ENCODE measurements at places on chromosomes 7 and 10.
A peak's percentile ranks its signal among the peaks of the same experiment; 100 is the strongest.

DNA sequence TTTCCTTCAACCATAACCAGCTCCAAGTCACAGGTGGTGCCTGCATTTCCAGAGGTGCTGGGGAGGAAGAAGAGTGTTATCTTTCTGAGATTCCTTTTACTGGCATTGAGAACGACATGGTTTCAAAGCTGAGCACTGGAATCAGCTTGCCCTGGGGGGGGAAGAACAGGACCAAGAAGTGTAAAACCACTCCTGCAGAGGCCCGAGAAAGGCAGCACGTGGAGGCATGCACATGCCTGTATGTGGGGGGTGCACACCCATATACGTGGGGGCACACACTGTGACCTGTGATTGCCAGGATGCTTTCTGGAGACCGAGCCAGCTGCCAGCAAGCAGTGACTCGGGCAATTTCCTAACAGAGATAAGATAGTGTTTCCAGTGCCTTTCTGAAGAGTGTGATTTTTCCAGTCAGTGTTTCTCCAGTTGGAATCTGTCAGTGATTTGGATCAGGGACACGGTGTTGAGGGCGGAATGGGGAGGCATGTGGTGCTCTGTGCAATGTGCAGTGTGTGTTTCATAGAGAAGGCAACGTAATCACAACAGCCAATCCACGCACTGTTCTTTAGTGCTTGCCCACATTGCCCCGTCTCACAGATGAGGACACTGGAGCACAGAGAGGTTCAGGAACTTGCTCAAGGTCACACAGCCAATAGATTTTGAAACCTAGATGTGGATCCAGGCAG is 4.2 kb downstream of the LRRC27 start:
- DNase-seq, result no peak

- DNase-seq, result no peak
These were observed 308.4 kb downstream of the RPS24 start for GRCh38 chr10:78341953-78342614.

- peak; percentile 41 for DNase-seq
These were observed 152.7 kb downstream of the ANK3 start for GRCh38 chr10:60236869-60237524.

DNA sequence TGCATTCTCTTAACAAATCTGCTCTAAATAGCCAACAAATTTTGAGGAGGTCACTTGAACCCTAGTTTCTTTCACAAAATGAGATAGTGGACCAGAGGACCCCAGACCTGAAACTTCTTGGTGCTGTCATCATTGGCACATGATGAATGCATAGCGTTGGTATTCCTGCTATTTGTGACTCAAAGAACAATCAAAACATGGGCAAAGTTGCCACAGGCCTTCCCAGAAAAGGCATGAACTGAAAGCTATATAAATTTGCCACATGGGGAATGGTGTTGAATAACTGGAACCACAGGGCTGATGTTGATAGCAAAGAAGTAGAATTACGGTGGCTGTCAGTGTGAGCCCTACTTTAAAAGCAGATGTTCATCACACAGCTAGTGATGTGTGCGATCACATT is 219.9 kb upstream of the KMT2E start:
- DNase-seq, result no peak

DNA sequence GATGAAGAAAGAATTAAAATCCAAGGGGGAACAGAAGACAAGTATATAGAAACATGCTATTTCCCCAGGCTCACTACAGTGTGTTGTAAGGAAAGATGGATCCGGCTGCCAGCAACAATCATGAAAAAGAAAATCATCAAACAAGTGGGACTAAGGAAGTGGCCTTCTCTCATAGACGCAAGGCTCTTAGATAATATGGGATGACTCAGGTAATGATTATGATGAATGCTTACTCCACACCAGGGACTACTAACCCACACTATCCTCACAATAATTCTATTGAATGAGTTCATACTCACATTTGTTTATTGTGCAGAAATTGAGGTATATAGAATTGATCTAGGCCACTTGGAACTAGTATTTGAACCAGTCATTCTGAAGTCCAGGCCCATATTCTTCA is 111.2 kb upstream of the BET1 start:
- DNase-seq, result no peak

DNA sequence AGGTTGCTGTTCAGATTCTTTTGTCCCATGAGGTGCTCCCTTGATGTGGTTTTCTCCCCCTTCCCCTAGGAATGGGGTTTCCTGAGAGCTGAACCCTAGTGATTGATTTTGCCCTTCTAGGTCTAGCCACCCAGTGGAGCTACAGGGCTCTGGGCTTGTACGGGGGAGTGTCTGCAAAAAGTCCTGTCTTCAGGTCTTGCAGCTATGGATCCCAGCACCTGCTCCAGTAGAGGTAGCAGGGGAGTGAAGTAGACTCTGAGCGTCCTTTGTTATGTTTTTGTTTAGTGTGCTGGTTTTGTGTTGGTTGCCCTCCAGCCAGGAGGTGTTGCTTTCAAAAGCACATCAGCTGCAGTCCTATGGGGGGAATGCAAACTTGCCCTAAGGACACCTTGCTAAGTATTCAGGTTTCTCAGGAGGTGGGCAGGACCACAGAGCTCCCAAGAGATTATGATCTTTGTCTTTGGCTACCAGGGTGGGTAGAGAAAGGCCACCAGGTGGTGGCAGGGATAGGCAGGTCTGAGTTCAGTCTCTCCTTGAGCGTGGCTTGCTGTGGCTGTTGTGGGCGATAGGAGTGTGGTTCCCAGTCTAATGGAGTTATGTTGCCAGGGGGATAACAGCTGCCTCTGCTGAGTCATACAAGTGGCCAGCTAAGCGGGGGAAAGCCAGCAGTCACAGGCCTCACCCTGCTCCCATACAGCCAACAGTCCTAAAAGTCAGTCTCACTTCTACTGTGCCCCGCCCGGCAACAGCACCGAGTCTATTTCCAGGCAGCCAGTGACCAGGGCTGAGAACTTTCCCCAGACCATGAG is 92.4 kb upstream of the JCAD start:
- DNase-seq, result peak; percentile 87

DNA sequence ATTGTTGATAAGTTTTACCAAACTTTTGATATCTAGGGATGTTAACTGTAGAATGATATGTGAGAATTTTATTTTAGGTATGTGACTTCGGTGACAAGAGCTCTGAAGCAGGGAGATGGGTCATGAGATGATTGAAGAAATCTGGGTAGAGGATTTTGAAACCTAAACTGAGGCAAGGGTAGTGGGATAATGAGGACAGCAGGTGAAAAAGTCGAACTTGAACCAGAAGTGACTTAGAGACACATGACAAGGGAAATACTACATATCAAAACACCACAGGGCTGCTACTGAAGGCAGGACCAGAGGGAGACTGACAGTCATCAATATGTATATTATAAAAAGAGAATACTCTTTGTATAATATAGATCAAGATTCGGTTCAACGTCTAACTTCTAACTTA is 113.2 kb downstream of the WDFY4 start:
- no peak for DNase-seq

DNA sequence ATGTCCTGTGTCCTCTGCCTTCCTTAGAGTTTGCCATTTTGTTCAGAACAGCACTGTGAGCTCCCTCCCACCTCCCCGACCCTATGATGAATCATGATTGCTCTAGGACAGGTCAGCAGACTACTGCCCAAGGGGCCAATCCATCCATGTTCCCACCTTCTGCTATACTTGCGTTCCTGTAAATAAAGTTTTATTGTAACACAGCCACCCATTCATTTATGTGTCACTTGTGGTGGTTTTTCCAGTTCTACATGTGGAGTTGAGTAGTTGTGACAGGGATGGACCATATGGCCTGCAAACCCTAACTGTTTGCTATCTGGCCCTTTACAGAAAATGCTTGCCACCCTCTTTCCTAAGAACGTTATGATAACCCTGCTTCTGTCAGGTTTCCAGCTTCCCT is 387.8 kb downstream of the SDK1 start:
- no peak for DNase-seq

GRCh38 chr10:49254556-49255318 is 44.2 kb upstream of the C10orf71 start:
- no peak for DNase-seq

GRCh38 chr10:48655411-48656240 is 29.0 kb upstream of the WDFY4 start:
- DNase-seq, result peak; percentile 20

All from fibroblast of the conjunctiva (primary cell).